ENCODE measurements at places on chromosomes 6 and 20.

GRCh38 chr6:28586324-28586723 lies 60.6 kb downstream of the GPX5 start:
- no peak for DNase-seq

GRCh38 chr6:135266675-135267074 lies 85.6 kb downstream of the MYB start:
- no peak for DNase-seq

GRCh38 chr6:12637960-12638641 lies 78.5 kb upstream of the PHACTR1 start:
- no peak for DNase-seq

DNA sequence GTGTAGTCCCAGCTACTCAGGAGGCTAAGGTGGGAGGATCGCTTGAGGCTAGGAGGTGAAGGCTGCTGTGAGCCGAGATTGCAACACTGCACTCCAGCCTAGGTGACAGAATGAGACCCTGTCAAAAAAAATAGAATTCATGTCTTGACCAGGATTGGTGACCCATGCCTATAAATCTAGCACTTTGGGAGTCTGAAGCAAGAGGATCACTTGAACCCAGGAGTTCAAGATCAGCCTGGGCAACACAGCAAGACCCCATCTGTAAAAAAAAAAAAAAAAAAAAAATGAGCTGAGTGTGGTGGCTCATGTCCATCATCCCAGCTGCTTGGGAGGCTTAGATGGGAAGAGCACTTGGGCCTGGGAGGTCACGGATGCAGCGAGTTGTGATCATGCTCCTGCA lies 34.3 kb downstream of the GINM1 start:
- DNase-seq = no peak

GRCh38 chr6:43521836-43522235 lies 4.9 kb downstream of the POLR1C start:
- DNase-seq = no peak

- no peak for DNase-seq
Observed at GRCh38 chr6:4509506-4509905, 266.7 kb upstream of the CDYL start.

GRCh38 chr6:159996626-159997497 lies 28.0 kb downstream of the IGF2R start:
- no peak for DNase-seq

- no peak for DNase-seq
Observed at GRCh38 chr20:61684583-61685235, 381.0 kb downstream of the TAF4 start.

DNA sequence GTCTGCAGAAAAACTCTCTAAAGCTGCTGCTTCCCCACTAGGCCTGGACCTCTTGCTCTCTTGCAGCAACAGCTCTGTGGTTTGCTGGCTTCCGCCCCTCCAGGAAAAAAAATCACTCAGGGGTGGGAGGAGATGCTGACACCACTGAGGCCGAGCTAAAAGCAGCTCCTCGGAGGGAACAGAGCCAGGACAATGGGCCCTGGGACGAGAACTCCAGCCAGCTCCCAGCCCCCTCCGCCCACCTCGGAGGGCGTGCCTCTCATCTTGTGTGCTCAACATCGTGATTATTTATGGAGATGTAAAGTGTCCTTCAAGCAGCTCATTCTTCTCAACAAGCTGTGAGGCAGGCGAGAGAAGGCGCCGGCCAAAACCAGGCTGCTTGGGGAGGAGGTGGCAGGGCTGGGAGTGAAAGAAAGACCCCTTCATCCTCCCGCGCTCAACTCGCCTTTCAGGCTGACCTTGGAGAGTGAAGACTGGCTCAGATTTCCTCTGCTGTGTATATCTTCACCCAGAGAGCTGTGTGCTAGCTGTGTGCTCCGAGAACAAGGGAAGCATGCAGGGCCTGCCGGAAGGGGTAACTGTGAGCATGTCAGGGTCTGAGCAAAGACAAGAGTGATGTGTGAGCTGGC lies 53.5 kb upstream of the LRFN2 start:
- no peak for DNase-seq

DNA sequence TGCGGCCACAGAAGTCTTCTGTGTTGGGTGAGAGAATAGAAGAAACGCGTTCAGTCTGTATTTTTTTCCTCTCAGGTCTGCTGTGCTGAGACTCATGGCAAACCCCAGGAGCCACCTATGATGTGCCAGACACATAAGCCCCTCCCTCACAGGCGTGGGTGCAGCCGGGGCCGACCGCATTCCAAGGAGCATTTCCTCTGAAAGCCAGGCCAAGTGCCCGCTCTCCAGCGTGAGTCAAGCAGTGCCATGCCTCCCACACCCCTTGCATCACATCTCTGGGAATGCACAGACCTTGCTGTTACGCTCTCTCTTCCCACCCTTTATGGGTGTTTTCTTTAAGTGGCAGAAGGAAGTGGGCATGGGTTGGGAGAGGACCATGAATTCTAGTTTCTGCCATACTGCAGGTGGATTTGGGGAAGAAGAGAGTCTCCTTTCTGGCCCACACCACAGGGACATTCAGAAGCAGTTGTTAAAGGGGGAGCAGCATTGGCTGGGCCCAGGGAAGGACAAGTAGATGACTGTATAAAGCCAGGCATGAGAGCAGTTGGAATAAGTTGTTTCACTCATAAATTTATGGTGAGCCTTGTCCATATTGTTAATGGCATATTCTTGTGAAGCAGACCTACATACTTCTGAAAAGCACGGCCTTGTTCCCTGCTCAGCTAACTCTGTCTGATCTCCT lies 37.1 kb upstream of the TFAP2A start:
- DNase-seq = no peak

DNA sequence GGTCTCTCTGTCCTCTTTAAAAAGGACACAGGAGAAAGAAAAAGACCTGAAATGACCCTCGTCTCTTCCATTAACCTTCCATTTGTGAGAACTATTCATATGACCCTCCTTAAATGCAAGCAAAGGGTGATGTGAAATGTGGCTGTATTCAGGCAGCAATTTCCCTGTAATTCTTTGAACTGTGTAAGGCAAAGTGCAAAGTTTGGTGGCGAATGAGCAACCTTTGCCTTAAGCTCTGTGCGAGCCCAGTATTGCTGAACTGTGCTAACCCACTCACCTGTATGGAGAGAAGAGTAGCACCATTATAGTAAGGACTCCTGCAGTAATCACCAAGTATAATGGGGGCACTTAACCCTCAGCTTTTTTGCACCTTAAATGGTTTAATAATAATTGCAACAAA lies 223.4 kb downstream of the PLCB1 start:
- DNase-seq = no peak

Data from tibial artery (tissue), 4 donors.